Activated T-cell treated with anti-CD3 and anti-CD28 coated beads for 1 hour (primary cell): ENCODE measurements at places on chromosomes 11 and 22.

DNA sequence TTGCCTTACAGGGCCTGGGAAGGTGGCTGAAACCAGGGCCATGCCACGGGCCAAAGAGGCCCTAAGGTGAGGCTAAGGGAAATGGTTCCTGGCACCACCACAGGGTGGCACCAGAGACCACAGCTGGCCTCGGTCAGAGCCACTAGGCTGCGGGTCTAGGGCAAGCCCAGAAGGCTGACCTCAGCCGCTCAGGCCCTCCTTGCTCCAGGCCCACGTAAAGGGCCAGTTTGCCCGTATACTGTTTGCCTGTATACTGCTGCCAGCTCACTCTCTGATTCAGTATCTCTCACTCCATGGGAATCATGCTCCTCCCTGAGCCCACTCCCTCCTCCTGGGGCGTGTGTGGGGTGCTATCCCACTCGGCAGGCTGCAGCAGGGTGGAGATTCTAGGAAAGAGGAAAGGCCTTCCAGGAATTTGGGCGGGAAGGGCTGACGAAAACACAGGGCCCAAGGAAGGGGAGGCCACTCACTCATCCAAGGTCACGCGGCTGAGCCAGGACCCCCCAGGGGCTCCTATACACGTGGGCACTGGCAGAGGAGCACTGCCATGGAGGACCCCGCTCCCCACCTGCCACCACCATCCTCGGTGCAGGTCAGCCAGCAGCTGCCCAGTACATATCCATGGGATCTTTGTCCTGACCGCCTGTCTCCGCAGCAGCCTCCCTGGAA lies 62.4 kb downstream of the NECTIN1 start:
- DNase-seq, result peak; percentile 41

GRCh38 chr22:34414467-34415440 lies 494.5 kb upstream of the LARGE1 start:
- no peak for DNase-seq

DNA sequence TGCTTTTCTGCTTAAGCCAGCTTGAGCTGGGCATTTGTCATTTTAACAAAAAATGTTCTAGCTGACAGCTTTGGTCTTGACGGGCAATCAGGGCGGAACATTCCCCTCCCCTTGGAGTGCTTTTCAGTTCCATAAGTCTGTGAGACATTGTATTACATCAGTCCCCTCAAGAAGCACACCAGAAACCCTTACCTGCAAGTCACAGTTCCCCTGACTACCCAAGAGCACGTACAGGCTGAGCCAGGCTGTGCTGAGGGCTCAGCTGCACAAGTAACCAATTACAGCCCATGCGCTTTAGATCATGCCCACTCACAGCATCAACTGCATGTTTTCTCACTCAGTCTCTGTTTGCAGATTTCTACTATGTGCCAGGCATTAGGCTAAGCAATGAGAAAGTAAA lies 19.1 kb downstream of the HIRA start:
- no peak for DNase-seq

- DNase-seq, result no peak
Observed at GRCh38 chr11:74112877-74113276, 57.9 kb downstream of the C2CD3 start.

GRCh38 chr11:114027926-114028325 lies 31.6 kb upstream of the ZBTB16 start:
- no peak for DNase-seq

DNA sequence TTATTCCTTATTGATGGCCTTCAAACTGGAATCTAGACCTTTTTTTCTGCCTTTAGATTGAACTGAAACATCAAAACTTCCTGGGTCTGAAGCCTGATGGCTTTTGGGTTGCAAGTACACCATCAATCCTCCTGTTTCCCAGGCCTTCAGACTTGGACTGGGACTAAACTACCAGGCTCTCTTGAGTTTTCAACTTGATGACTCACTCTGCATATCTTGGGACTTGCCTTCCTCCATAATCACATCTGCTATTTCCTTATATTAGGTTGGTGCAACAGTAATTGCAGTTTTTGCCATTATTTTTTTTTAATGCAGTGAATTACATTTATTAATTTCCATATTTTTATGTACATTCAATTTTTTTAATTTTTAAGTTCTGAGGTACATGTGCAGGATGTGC lies 7.0 kb downstream of the OR51B5 start:
- no peak for DNase-seq

- no peak for DNase-seq
Observed at GRCh38 chr11:36053281-36053680, 109.4 kb downstream of the LDLRAD3 start.
